Esophagus muscularis mucosa (tissue), 4 donors: ENCODE measurements at places on chromosomes 7 and 10.

DNA sequence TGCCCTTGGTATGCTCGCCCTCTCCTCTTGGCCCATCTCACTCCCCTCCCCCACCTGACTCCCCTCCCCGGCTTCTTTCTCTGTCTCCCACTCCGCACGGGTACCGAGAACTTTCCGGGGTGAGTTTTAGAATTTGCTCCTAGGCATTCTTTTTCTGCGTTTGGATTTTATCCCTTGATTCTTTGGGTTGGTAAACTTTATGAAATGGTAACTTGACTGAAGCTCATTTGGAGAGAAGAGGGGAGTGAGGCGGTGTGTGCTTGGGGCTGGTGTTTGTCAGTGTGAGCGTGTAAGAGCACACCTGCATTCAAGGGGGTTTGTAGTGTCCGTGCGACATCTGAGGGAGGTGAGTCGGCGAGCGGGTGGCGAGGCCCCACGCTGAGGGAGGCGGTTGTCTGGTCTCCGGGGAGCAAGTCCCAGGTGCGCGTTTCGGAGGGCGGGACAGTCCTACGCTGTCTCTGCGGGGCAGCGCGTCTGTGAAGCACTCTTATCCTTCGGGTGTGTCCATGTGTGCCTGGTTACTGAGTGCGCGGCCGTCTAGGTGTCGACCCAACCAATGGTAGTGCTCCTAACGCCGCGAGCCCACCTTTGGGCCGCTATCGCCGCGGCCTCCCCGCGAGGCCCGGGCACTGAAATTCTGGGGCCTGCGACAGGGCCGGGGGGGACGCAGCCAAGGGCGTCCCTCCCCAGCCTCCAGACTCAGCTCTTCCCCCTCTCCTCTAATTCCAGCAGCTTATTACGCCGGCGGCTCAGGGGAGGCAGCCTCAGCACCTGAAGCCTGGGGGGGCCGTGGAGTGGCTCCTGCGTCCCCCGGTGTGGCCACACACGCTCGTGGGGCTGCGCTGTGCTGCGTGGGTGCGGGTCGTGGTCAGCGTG, 2.6 kb upstream of the ZNF503 start:
- no peak for DNase-seq

DNA sequence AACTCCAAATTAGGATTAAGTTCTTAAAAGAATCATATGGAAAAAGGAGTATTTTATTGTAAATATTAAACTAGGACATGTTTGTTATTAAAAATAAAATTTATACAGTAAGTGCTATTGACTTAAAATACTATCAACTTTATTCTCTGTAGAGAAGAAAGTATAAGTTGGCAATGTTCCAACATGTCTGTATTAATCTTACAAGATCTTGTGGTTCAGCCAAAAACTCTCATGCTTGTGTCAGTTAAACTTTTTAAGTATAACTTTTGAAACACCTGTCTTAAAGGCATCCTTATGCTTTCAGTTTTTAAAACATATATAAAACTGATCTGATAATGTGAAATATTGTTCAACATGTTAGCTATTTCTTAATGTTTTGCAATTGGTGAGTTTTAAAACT, 160.7 kb downstream of the ZEB1 start:
- no peak for DNase-seq

DNA sequence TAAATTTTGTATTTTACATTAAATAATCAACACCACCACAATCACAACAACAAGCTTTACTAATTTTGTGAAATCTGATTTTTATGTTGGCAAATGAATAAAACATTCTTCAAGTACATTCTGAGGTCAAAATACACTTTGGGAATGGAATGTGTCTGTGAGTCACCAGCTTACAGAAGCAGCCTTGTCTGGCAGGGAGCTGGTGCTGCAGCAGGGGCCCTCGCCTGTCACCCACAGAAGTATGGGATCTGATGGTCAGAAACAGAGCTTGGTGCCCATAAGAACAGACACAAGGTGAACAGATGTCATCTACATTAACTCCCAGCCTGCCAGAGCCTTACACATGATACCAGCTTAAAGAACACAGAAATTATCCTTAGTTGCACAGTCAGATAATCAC, 496.9 kb downstream of the CCSER2 start:
- no peak for DNase-seq

DNA sequence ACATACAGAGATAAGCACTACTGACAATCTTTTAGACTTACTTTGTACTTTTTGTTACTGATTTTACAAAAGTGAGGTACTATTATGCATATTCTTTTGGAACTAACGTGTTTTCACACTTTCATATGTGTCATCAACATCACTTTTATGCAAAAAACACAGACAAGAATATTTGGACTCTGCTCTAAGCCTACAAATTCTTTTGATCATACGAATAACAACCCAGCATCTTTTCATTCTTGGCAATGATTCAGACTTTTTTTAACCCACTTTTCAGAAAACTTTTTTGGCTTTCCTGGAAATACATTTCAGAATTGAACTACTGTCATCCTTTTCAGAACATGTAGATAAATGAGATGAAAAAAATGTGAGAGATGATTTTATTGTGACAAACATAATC, 30.2 kb downstream of the USP6NL start:
- DNase-seq, result no peak

- peak; percentile 66 for DNase-seq
Observed at GRCh38 chr7:135238112-135238744, 4.6 kb downstream of the STRA8 start.

GRCh38 chr10:11504566-11505285, 106.7 kb downstream of the USP6NL start:
- DNase-seq, result no peak

GRCh38 chr10:57654856-57655255, 612.8 kb downstream of the IPMK start:
- no peak for DNase-seq

DNA sequence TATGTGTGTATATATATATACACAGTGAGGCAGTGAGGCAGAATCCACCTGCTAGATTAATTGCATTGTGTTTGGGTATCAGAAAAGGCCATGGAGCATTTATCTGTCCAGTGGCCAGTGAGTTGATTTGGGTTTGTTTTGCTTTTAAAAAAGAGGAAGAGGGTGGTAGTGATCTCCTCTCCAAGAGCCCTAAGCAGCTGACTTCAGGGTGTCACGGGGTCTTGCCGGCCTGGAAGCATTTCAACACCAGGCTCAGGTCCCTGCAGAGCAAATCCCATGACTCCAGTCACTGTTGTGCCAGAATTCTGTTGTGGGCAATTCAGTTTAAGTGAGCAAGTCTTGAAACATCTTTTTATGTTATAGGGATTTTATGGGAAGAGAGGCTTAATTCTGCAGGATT, 30.6 kb upstream of the GPNMB start:
- peak; percentile 92 for DNase-seq

GRCh38 chr10:104780946-104781595, 140.0 kb downstream of the SORCS3 start:
- DNase-seq, result no peak

- no peak for DNase-seq
Observed at GRCh38 chr10:5776881-5777197, 36.4 kb downstream of the GDI2 start.

DNA sequence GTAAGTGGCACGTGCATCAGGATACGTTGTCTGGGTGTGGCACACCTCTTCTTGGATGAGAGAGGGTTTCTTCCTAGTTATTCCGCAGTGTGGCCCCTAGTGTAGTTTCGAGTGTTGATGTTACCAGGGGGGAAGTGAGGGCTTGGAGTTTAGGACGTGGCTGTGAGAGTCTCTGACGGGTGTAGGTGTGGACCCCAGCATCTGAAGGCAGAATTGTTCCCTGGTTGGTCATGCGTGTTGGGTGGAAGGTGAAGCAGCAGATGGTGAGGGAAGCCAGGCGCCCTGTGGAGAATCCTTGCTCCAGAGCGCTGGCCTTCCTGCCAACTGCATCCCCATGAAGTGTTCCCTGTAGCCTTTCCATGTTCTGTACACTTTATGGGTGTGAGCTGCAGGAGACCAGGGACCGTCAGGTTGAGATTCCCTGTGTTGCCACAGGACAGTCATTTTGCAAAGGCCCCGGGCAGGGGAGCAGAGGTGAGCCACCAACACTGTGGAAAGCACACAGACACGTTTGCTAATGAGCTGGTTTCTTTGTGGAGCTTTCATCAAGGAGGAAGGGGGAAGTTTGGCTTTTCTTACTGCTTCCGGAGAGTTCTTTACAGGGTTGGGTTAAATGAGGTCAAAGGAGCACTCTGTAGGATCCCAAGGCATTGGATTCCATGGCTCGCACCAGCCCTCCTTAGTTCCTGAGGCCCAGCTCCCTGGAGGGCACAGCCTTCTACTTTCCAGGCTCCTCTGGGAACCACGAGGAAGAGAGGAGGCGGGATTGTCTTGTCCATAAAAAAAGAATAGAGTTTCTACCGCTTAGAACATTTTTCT, 32.0 kb downstream of the TSPAN14 start:
- DNase-seq, result no peak

DNA sequence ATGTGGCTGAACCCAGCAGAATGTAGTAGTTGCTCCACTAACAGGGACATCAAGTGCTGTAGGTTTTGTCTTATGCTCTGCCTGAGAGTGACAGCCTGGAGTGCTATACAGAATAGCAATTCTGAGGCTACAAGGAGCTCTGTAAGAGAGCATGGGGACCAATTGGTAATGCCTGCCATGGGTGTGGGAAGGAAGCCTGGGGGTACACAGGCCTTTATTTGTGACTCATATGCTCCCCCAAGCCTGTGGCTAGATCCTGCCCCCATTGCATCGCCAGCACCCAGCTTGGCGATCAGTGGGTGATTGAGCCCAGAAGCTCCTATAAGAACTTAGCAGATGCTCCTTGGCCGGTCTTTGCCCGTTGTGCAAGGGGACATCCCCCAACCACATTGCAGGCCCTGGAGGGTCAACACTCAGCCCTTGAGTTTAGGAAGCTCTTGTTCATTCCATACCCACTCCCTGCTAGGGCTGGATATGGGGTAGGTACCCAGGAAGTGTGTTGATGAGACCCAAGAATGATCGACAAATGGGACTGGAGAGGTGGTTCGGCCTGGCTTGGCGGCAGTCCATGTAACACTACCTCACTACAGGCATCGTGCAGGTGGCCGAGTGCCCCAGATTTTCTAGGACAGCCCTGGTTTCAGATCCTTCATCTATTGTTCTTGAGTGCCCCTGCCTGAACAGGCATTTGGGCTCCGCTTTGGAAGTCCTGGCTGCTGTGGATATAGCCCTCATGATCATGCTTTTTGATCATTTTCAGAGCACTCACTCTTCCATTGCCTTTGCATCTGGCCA, 37.7 kb downstream of the ZMIZ1 start:
- no peak for DNase-seq
